Stimulated activated CD8-positive, alpha-beta memory T cell treated with anti-CD3 and anti-CD28 coated beads, Interleukin-4, amount 100 ng/mL, for 1 hour (primary cell): ENCODE measurements at places on chromosomes 6 and 20.

GRCh38 chr6:156587071-156587470 is 190.1 kb upstream of the ARID1B start:
- DNase-seq: no peak

DNA sequence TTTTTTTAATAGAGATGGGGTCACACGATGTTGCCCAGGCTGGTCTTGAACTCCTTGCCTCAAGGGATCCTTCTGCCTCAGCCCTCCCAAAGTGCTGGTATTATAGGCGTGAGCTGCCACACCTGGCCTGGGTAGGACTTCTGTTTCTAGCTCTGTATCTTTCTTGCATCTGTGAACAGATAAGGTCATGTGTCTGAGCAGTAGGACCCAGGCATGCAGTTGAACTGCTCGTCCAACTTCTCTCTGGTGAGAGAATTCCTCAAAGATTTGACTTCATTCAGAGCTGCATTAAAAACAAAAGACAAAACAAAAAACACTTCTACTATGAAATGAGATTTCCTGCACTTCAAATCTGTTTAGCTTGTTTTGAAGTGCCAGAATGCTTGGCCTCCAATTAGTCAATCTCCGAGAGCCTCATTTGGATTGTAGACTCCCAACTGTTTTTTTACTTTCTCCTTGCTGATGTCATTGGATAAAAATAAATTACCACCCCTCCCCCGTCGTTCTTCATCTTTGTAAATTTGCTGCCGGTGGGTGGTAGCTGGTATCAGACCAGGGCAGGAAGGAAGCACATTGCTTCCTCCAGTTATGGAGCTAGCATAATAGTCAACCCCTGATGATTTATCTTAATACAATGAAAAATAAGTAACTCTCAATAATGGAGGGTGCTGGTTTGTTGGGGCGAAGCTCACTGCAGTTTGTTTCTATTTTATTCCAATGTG is 17.6 kb downstream of the CD109 start:
- no peak for DNase-seq

- peak; percentile 57 for DNase-seq
Observed at GRCh38 chr20:33663161-33664084, 1.3 kb downstream of the C20orf144 start.

DNA sequence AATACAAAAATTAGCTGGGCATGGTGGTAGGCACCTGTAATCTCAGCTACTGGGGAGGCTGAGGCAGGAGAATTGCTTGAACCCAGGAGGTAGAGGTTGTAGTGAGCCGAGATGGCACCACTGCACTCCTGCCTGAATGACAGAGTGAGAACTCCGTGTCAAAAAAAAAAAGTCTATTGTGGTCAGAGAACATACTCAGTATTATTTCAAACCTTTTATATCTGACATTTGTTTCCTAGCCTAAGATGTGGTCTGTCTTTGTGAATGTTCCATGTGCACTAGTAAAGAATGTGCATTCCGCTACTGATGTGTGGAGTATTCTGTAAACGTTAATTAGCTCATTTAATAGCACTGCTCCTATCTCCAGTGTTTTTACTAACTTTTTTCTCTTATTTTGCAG is 11.7 kb downstream of the RAB22A start:
- DNase-seq: no peak

DNA sequence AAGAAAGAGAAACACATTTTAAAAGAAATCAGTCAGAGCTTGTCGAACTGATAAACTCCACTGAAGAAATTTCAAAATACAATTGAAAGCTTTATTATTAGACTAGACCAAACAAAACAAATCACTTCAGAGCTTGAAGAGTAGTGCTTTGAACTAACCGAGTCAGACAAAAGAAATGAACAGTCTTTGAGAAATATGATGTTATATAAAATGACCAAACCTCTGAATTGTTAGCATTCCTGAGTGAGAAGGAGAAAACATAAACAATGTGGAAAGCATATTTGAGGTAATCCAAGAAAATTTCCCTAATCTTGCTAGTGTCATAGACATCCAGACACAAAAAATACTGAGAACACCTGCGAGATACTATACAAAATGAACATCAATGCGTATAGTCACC is 13.2 kb upstream of the CST4 start:
- no peak for DNase-seq

DNA sequence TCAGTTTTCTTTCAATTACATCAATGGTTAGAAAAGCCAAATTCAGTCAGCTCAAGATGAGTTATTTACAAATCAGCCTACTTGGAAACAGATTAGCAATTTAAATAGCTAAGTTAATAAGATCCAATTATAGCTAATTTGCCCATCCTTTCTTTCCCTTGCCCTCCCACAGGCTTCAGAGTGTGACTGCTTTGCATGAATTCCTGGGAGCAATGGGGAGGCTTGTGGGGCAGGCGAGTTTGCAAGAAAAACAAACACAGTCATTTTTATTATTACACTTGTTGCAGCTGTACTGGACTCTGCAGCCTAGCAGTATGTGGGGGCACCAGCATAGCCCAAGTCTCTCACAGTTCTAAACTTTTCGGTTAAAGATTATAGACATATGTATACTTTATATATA is 219.0 kb downstream of the NKAIN2 start:
- no peak for DNase-seq

DNA sequence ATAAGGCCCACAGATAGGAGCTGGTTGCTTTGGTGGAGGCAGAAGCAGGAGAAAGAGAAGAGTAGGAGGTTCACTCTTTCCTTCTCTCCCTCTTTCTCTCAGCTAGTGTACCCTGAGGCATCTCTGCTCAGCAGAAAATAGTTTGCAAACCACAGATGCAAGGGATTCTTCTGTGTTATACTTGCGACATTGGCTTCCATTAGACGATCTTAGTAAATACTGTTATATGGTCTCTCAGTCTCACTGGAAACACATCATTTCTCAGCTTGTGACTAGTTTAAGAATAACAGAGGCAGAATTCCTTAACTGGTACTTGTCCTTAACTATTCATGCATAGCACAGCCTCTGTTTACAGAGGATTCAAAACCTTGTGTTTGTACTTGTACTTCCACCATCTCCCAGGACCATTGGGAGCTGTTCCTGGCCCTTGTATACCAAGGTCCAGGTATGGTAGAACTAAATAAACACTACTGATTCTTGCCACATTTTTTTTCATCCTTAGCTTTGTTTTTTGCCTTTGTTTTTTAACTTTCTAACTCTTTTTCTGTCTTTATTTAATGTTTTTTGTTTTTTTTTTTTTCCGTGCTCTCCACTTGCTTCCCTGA is 218.2 kb downstream of the OTOR start:
- DNase-seq: no peak

DNA sequence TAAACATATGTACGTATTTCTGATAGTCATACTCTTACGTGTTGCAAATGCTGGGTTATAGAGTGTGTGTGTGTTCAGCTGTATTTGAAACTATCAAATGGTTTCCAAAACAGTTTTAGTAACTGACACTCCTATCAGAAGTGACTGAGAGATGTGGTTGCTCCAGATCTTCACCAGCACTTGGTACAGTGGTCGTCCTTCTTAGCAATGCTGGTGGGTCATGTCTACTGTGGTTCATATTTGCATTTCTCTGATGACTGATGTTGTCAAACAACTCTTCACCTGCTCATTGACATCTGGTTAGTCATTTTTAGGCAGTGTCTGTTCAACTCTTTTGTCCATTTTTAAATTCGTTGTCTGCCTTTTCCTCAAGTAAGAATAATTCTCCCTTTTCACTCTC is 259.3 kb downstream of the KIF16B start:
- no peak for DNase-seq

GRCh38 chr20:33947709-33948295 is 45.9 kb upstream of the RALY start:
- DNase-seq: no peak

DNA sequence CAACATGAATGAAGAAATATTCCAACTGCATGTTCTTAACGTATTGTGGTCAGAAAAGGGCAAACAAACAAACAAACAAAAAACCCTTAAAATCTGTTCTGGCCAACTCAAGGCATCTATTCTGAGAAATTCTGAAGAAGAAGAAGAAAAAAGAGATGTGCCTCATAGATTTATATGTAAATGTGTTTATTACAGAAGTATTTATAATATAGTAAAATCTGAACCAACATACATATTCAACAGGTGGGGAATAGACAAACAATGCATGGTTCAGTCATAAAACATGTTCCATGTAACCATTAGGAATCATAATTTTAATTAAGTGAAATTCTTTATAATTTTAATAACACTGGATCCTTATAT is 616 bp downstream of the BTN3A2 start:
- no peak for DNase-seq

GRCh38 chr6:135286962-135287538 is 105.9 kb downstream of the MYB start:
- no peak for DNase-seq

GRCh38 chr6:131875647-131876046 is 67.8 kb downstream of the ENPP1 start:
- DNase-seq: no peak

GRCh38 chr20:8777911-8778310 is 291.0 kb upstream of the PLCB4 start:
- DNase-seq: no peak

DNA sequence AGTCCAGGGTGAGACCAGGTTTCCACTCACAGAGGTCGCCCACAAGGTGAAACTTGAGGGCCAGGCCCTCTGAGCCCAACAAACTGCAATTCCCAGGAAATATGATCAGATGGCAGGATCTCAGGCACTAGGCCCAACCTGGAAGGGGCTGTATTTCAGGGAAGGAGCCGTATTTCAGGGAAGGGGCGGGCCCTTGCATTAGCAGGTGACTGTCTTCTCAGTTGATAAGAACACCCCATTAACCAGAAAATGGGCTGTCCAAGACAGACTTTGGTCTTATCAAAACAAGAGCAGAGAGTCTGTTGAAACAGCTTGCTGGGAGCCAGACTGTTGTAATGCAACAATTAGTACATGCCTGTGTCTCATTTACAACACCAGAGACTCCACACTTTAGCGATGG is 10.9 kb upstream of the BNIP5 start:
- no peak for DNase-seq

GRCh38 chr20:415820-416322 is 7.8 kb downstream of the RBCK1 start:
- no peak for DNase-seq

DNA sequence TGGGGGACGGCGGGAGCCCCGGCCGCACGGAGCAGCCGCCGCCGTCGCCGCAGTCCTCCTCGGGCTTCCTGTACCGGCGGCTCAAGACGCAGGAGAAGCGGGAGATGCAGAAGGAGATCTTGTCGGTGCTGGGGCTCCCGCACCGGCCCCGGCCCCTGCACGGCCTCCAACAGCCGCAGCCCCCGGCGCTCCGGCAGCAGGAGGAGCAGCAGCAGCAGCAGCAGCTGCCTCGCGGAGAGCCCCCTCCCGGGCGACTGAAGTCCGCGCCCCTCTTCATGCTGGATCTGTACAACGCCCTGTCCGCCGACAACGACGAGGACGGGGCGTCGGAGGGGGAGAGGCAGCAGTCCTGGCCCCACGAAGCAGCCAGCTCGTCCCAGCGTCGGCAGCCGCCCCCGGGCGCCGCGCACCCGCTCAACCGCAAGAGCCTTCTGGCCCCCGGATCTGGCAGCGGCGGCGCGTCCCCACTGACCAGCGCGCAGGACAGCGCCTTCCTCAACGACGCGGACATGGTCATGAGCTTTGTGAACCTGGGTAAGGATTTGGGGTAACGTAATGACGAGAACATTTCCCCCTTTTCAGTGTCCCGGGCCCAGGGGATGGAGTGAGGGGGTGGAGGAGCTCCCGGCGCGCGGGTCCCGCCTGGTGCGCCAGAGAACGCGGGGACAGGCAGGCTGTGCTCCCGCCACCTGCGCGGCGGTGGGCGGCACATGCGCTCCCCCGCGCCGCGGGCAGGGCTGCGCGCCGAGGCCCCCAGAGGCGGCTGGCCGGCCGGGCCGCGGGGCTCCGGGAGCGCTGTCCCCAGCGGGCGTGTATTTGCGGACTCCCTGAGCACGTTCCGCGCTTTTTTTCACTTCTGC is 1.4 kb downstream of the BMP6 start:
- DNase-seq: no peak

DNA sequence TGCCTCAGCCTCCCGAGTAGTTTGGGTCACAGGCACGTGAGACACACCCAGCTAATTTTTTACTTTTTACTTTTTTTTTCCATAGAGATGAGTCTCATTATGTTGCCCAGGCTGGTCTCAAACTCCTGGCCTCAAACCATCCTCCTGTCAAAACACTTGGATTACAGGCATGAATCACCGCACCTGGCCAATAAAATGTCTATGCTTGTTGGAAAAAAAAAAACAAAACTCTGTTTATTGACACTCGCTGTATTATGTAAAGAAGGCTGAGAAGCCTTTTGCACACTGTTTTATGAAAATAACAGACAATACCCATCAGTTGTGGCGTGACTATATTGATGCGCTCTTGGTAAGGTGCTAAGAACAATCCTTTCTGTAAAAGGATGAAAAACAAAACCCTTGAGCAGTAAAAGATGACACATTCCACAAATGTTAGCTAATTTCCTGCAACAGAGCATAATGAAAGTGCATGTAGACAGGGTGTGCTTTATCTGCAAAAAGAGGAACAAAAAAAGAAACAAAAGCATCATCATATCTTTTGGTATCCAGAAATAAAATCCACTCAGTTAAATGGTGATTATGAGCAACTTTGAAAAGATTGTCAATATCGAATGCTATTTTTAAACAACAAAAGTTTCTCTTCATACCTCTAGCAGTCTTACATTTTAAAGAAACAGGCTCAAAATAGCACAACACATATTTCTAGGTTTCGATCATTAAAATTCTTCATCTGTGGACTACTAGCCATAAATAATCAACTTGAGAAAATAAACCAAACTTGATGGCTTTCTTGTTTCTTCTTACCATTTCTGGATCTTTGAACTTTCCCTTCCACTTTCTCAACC is 108.3 kb upstream of the PHACTR1 start:
- DNase-seq: no peak

- no peak for DNase-seq
Observed at GRCh38 chr20:46342451-46343347, 34.4 kb upstream of the CDH22 start.

DNA sequence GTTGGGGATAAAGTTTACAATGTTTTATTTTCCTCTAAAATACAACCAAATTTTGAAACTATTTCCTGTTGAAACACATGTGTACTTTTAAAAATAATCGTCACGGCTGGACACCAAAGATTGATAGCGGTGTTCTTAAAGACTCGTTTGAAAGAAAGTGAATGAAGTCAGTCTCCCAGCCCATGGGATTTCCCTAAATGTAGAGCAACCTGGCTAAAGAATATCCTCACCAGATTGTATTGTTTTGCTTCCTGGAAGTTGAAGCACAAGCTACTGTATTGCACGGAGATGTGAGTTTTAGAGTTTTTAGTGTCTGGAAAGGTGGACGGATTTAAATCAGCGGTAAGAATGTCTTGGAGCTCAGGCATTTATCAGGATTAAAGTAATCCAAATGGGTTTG is 189.5 kb downstream of the THBS2 start:
- no peak for DNase-seq

- no peak for DNase-seq
Observed at GRCh38 chr20:24469894-24470745, 691 bp downstream of the SYNDIG1 start.
